NCI-H748 treated with DMSO at 0.1 percent for 48 hours (cell line): ENCODE measurements at places on chromosomes 16 and 17.
A peak's percentile ranks its signal among the peaks of the same experiment; 100 is the strongest.

- DNase-seq = no peak
Measured at GRCh38 chr16:81816793-81817210, 37.7 kb downstream of the PLCG2 start.

DNA sequence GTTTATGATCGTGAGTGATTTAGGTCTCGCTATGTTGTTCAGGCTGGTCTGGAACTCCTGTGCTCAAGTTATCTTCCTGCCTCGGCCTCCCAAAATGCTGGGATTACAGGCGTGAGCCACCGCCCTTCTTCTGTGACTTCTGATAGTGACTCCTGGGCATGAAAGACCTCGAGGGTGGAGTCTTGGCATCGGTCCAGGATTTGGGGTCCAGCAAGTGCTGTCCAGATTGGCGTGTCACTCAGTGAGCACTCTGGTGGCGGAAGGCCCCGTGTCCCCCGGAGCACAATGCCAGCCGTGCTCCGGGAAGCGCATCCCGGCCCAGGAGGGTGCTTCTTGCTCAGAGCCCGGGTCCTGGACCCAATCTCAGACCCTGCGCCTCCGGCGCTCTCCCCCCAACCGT is 6.8 kb downstream of the OR1F1 start:
- no peak for DNase-seq

DNA sequence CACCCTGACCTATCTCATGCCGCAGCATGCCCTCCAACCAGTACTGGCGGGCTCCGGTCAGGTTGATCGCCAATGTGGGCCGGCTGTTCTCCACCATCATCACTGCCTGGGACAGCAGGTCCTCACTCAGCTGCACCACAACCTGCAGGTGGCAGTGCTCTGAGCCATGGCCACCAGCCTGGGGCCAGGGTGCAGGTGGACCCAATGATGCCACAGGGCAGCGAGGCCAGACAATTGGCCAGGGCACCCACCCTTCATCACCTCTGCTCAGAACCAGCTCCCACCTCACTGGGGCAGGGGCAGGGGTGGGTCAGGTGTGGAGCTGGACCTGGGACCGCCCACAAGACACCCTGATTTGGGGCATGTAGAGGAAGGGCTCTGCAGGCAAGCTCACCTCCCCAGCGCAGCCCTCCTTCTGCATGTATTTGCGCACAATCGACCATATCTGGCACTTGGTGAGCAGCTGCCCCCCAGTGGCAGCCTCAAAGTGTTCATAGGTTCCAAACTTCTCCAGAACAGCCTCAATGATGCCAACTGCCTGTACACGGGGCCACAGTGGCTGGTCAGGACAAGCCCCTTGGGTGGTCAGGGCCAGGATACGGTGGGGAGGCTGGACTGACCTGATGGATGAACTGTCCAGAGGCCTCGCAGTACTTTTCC is 4.2 kb downstream of the MATCAP1 start:
- DNase-seq = no peak

DNA sequence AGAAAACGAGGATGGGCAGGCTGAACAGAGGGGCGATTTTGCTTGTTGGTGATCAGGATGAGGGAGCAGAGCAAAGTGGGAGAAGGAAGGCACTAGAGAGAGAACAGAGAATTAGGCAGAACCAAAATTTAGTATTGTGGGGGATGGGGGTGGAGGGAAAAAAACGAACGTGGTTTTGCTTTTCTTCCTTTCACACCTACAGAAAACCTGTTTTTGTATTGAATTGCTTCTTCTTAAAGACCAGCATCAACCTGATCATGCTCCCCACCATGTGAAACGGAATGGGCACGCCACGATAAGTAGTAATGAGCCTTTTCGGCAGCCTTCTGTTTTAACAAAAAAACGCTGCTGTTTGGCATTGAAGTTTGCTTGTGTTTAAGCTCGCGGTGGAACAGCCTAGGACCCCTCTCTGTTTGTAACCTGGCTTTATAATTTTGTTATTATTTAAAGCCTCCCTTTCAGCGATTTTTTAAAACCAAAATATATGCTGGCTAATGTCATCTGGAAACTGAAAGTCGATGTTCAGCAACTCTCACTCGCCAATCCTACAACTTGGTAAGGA is 36.8 kb downstream of the ERCC4 start:
- no peak for DNase-seq

DNA sequence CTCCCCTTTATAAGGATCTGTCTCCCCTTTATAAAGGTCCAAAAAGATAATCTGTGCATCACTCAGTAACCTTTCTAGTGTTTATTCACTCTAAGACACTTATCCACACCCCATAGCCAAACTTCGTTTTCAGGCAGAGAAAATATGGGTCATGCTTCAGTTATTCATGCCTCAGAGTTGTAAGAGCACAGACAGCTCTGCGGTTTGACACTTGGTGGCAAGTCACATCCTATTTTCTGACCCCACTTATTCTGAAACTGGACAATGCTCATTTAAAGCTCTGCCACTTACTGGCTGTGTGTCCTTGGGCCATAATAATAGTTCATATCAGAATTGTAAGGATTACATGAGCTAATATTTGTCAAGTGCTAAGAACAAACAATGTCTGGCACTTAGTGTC is 2.0 kb upstream of the KRTAP2-1 start:
- no peak for DNase-seq

- no peak for DNase-seq
Measured at GRCh38 chr17:57523926-57524632, 221.0 kb downstream of the CCDC182 start.

- no peak for DNase-seq
Measured at GRCh38 chr16:81738783-81739496, 40.2 kb upstream of the PLCG2 start.

- DNase-seq = peak; percentile 70
Measured at GRCh38 chr17:62807812-62808575, at the start of gene MARCHF10. Gene MARCHF10, minus strand, starts transcription at chr17:62808314. Its CDS starts 6,579 bp downstream, at chr17:62801735.

GRCh38 chr17:58092797-58093385 is 9.7 kb downstream of the DYNLL2 start:
- DNase-seq = no peak

DNA sequence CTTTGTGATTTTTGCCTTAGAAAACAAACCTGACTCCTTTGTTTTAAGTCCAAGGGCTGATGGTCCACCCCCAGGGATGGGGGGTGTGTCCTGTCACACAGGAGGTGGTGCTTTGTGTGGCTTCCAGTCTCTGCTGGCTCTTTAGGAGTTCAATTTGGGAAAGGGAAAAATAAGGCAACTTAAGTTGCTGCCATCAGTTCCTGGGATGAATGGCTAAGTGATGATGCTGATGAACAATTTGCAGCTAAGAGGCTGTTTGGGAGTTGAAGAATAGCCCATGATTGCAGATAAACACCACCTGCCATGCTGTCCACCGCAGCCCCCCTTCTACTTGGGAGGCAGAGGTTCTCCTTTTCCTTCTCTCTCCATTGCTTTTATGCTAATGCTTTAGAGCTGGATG is 40.2 kb downstream of the ARL4D start:
- no peak for DNase-seq

DNA sequence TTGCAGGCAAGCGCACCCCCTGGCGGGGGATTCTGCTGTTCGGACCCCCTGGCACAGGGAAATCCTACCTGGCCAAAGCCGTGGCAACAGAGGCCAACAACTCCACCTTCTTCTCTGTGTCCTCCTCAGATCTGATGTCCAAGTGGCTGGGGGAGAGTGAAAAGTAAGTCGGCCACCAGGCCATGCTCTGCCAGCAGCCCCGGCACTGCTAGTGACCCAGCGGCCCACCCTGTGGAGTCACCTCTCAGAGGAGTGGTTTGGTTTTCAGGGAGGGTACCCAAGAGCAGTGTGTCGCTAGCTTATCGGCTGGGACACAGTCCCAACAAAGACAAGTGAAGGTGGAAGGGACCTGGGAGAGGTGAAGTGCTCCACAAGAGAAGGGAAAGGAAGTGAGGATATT is 8.2 kb downstream of the VPS4A start:
- DNase-seq = no peak

GRCh38 chr16:31286421-31287032 is 26.8 kb downstream of the ITGAM start:
- DNase-seq = no peak

GRCh38 chr17:80991645-80992076 is at the start of gene CHMP6:
Gene CHMP6, plus strand, starts transcription at chr17:80991841. Its CDS starts 78 bp downstream, at chr17:80991919.
- no peak for DNase-seq

DNA sequence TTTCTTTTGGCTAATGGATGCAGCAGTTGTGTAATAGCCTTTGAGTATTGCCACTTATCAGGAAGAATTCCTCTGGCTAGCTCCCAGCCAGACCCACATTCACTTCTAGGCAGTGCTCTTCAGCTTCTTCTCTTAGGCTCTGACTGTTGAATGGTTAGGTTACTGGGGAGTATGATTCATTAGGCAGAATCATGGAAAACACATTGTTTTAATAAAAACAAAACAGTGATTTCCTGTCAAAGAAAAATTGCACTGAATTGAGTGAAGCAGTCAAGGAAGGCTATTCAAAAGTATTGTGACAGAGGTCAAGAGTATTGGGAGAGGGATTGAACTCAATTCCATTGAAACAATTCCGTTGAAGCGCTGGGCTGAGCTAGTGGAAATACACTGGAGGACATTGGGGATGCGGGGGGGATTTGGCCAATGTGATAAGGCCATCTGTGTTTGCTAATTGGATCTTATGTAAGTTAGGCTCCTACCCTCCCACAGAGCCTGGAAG is 68.0 kb downstream of the CNTNAP4 start:
- DNase-seq = no peak

DNA sequence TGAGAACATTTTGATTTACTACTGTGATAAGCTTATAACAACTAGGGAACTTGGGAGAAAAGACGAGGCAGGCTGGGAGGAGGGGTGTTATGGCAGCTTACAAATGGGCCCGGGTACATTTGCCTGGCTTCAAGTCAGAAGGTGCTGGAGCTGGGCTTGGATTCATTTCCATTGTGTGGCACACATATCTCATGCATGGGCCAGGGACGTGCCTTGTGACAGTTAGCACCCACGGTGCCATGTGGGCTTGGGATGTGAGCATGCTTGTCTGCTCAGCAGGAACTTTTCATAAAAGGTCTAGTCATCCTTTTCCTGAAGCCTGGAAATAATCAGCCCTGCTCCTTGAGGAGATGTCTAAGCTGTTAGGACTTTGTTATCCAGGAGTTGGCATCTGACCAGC is 572.2 kb downstream of the CDH13 start:
- DNase-seq = no peak

GRCh38 chr16:48603647-48604376 is 6.2 kb downstream of the N4BP1 start:
- no peak for DNase-seq

GRCh38 chr17:30230596-30231125 is 4.8 kb downstream of the SLC6A4 start:
- DNase-seq = no peak

GRCh38 chr16:81366316-81366932 is 51.7 kb downstream of the GAN start:
- DNase-seq = peak; percentile 43

DNA sequence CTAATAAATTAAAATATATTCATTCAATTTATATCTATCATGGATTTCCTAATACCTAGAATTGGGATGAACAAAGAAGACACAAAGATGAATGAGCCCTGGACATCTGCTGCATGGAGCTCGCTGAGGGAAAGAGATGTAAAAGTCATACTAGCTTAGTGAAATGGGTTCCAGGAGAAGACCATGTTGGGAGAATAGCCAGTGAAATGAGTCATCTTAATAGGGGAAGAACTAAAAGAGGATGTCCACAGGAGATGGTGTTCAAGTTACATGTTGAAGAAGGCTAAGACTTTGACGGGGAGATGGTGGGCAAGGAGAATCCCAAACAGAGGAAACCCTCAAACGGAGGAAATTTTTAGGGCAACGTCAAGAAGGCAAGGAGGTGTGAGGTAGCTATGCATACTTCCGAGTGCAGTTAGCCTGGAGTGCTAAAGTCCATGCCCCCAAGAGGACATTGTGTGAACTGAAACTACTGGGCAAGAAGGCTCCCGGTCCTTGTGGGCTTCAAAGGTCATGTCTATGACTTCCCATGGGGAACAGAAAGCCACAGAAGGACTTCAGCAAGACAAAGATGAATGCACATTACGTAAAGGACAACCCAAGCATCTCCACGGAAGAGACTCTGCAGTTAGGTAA is 220.5 kb upstream of the CDH11 start:
- no peak for DNase-seq

DNA sequence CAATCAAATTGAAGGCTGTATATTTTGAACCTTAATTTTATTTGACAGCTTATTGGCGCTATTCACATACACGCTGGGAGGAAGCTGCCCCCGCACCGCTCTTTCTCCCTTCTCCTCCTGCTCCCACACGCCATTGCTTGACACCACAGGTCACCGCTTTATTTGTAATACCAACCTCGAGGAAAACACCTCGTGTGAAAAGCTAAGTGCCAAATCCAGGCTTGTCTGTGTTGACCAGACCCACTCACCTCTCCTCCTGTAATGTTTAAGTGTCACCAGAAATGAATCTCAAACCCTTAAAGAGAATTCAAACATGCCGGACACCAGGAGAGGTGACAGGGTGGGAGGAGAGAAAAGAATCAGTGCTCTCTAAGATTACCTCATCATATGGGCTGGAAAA is 331.4 kb downstream of the GRIN2A start:
- no peak for DNase-seq

GRCh38 chr16:67855789-67856188 is 8.3 kb upstream of the CENPT start:
- no peak for DNase-seq

GRCh38 chr17:45761957-45762565 is 22.1 kb upstream of the CRHR1 start:
- DNase-seq = no peak

DNA sequence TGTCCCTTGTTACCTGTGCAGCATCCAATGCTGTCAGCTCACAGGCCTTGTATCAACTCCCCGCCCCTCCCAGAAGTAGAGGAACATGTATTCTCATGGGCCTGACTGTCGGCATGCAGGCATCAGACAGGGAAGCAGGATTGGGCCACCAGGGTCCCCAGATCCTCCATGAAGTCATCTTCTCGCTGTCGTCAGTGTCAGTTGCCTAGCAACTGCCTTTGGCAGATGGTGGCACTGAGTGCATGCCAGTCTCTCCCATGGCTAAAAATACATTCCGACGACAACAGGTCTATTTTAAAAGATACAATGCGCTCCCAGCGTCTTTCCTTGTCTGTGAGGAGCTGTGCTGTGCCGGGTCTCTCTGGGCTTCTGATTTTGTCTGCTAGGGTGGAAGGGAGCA is 36.8 kb upstream of the CES5A start:
- DNase-seq = no peak

DNA sequence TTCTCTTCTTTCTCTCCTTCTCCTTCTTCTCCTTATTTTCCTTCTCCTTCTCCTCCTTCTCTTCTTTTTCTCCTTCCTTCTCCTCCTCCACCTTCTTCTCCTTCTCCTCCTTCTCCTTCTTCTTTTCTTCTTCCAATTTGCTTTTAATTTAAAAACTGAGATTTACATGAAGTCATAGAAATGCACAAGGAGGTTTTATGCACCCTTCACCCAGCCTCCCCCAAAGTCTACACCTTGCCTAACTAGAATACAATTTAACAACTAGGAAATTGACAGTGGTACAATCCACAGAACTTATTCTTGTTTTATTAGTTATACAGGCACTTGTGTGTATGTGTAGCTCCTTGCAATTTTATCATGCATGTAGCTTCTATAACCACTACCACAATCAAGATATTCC is 826.7 kb downstream of the KCNJ2 start:
- DNase-seq = no peak

- no peak for DNase-seq
Measured at GRCh38 chr16:58317608-58318152, 22.9 kb upstream of the PRSS54 start.
